Mammary epithelial cell (primary cell): ENCODE measurements at places on chromosomes 4 and X. TPM values are rescaled to one million over a fixed set of nuclear protein-coding genes. Genes with fewer than 3 reads are reported as not detected.

TCEAL6 gene
- polyA plus RNA-seq = not detected

CCDC158 gene
- 0.02 TPM for polyA plus RNA-seq

SYP gene
- 0.09 TPM for polyA plus RNA-seq

SCD5 gene
- polyA plus RNA-seq = 23.3 TPM

SORCS2 gene
- 0.91 TPM for polyA plus RNA-seq

GYPB gene
- not detected for polyA plus RNA-seq

POLR2B gene
- 57.4 TPM for polyA plus RNA-seq

DNA sequence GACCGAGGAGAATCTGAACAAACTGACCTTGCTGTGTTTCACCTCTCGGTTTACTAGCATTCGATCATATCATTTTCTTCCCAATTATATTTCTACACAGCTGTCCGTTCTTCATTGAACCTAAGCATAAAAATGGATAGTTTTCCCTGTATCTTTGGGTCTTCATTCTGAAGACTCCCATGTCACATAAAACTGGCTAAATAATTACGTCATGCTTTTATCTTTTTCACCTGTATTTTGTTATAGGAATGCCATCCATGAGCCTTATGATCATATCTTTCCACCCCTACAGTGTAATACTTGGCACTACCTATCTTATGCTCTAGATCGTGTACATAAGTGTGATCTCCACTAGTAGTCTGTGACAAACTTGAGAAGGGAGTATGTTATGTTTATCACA lies 456.1 kb downstream of the FGF13 start:
- no peak for DNase-seq

GRCh38 chr4:141179474-141180373 lies 41.0 kb upstream of the ZNF330 start:
- no peak for DNase-seq

- DNase-seq = no peak
Observed at GRCh38 chr4:143343276-143343831, 6.7 kb downstream of the GAB1 start.

DNA sequence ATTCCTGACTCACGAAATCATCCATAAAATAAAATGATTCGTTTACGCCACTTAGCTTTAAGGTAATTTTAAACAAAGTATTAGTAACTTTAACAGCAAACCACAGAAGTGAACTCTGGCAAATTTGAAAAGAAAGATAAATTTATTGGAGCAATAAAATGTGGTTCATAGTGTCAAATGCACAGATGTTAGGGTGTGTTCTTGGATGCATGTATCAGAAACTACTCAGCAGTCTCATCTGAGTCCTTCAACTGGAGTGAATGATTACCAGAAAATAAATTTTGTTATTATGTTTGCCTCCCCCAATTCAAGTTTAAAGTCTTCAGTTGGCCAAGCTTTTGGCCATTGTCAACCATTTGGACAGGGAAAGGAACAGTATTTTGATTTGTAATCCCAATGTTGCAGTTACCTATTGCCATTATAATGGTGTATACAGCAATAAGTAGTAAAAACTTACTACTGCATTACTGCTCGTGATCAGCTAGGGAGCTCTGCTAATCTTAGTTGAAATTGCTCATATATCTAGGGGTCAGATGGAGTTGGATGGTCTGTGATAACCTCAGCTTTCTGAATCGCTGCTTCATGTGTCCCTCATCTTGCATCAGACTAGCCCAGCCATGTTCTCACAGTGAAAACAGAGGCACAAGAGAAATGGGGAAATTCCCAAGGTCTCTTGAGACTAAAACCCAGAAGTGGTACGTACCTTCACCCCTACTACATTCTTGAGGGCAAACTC lies 254.6 kb upstream of the KCNIP4 start:
- DNase-seq = peak; percentile 48

DNA sequence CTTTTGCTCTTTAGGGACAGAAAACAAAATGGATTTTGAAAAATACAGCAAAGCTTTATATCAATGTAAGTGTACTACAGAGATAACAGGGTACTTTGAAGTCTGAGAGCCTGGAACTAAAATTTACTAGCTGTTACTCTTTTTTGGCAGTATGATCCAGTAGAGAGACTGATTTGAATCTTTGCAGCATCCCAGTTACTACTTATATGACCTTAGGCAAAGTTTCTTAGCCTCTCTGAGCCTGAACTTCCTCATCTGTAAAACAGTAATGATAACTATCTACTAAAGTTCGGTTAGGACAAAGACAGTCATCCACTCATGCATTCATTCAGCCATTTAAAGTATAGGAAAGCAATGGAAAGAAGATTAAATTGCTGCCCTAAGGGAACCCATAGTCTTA lies 10.1 kb downstream of the BRWD3 start:
- no peak for DNase-seq

GRCh38 chrX:153226344-153227185 lies 47.5 kb downstream of the MAGEA1 start:
- DNase-seq = peak; percentile 88

DNA sequence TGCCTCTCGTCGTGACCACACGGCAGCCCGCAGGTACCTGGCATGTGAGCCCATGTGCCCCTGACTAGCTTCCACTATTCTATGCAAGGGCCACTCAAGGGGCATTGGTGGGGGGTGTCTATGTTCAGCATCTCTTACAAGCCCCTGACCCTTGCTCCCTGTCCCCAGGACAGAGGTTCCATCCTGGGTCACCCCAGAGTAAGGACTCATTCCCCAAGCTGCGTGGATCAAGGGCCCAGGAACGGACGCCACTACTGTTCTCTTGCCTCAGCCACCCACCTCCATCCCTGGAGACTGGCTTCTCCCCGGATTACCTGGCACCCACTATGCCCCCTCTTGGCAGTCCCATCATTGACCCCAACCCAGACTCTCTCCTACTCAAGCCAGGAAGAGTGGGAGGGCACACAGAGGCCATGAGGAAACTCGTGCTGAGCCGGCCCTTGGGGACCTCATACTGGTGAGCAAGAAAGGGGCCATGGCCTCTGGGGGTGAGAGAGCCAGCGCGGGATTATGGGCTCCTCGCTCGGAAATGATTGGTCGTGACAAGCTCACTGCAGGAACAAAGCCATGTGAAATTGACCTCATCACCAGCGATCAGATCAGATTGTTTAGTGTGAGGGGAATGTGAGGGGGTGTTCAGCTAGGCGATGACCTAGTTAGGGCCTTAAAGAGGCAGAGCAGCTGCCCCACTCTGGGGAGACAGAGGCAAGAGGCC lies 50.1 kb upstream of the PJA1 start:
- no peak for DNase-seq

DNA sequence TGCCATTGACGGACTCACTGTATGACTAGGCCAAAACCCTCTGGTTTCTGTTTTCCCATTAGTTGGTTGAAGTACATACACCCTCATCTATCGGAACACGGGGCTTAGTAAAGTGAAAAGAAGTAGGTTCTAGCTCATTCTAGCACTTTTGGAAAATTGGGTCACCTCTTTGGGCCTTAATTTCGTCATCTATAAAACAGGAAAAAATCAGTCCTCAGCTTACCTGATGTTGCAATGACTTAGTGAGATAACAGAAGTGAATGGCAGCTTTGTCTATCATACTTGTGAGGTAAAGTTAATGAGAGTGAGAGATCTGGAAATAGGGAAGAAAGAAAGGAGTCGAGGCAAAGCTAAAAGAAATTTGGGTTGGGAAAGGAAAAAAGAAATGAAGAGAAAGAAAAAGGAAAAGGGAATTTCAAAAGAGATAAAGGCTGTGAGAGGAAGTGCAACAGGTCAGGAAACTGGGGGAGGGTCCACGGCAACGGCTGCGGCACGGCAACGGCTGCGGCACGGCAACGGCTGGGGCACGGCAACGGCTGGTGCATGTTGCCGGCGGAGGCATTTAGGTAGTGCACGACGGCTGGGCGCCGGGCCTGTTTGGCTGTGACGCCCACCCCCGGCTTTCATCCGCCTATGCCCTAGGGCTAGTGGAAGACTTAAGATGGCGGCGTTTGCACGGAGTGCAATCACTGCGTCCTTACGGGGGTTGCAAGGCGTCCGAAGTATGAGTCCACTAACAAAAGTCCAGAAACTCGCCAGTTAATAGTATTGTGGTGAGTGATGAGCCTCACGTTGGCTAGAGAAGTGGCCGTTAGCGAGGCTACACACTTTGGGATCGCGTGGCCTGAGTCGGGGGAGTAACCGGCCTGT lies 360.1 kb upstream of the ZCCHC13 start:
- peak; percentile 86 for DNase-seq

- DNase-seq = no peak
Observed at GRCh38 chr4:180465364-180465763, 1777.8 kb upstream of the TENM3 start.

GRCh38 chr4:145564540-145564939 lies 54.6 kb upstream of the MMAA start:
- no peak for DNase-seq

- no peak for DNase-seq
Observed at GRCh38 chrX:63718010-63718694, 66.9 kb downstream of the ARHGEF9 start.

DNA sequence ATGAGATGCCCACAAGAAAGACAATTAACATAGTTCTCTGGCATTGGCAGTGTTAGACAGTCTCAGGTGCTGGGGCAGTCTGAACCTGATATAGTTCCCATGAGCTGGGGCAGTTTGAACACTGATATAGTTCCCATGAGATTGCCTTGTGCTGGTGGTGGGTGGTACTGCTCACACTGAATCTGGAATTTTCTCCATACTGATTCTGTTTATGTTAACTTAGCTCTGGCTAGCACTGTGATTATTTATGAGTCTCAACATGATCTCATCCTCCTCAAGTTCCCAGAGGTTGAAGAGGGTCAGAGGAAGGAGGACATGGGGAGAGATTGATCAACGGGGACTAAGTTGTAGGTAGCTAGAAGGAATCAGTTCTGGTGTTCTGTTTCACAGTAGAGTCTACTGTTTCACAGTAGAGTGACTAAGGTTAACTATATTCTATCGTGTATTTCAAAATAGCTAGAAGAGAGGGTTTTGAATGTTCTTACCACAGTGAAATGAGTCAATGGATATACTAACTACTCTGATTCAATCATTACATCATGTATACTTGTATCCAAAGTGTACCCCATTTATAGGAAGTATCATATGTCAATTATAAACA lies 379.9 kb downstream of the ADAM29 start:
- DNase-seq = peak; percentile 23

- DNase-seq = peak; percentile 15
Observed at GRCh38 chrX:40474205-40474626, 106.6 kb upstream of the ATP6AP2 start.

- DNase-seq = no peak
Observed at GRCh38 chr4:43224559-43224958, 332.0 kb downstream of the GRXCR1 start.

GRCh38 chr4:81756973-81757372 lies 285.3 kb upstream of the RASGEF1B start:
- DNase-seq = no peak

DNA sequence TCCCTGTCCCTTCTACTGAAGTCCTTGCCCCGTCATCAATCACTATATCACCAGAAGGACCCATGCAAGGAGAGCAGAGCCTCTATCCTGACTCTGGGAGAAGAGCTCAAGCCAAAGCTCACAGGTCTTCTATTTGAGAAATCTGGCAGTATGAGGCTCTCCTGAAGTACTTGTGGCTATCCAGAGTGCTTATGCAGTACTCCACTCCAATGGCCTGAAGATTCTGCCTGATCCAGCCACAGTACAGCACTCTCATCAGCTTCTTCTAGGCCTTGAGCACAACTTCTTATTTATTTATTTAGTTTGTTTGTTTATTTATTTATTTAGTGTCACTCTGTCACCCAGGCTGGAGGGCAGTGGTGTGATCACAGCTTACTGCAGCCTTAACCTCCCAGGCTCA lies 13.0 kb downstream of the USP26 start:
- DNase-seq = no peak

GRCh38 chrX:110877326-110877725 lies 81.7 kb upstream of the CHRDL1 start:
- DNase-seq = no peak
